ENCODE measurements at places on chromosomes 16 and 17.
A peak's percentile ranks its signal among the peaks of the same experiment; 100 is the strongest.

DNA sequence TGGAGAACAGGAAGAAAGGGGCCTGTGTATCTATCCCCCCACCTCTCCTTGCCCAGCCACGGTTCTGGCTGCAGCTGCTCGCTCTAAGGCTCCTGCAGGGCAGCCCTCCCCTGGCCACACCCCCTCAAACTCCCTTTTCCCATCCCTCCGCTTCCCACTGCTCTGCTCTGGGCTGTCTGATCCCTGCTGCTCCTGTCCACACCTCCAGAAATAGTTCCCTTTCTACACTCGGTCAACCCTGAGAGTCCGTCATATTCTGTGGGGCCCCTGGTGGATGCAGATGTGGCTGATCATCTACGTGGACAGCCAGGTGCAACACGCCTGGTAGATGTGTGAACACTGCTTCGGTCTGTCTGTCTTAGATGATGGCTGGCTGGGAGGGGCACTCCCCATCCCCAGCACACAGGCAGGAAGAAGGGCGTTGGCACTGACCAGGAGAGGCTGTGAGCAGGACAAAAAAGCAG, 19.3 kb upstream of the KRT19 start:
- H3K4me3 ChIP-seq = no peak overlapping the region
- H3K4me1 ChIP-seq = peaks cover 10% of the 10 kb centered on the region
- no peaks in the 10 kb centered on the region for H3K36me3 ChIP-seq
- no peak for DNase-seq
- H3K27ac ChIP-seq = no peak overlapping the region

DNA sequence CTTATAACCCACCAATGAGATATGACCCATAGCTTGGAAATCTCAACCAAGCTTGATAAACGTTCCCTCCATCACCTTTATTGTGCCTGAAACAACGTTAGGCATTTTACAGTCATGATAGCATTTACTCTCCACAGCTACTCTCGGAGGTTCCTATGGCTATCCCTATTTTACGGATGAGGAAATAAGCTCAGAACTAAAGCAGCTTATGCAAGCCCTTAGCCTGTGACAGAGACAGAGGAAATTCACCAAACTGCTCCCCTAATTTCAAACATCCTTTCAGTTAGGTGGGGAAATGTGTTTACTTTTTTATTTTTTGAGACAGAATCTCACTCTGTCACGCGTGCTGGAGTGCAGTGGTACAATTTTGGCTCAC, 18.7 kb downstream of the DCUN1D3 start:
- H3K27me3 ChIP-seq = no peaks in the 10 kb centered on the region
- H3K4me3 ChIP-seq = no peak overlapping the region
- no peak overlapping the region for H3K27ac ChIP-seq
- no peaks in the 10 kb centered on the region for H3K36me3 ChIP-seq
- peaks cover 5% of the 10 kb centered on the region for H3K4me1 ChIP-seq
- no peak for DNase-seq

GRCh38 chr16:86519649-86520316, 9.5 kb downstream of the FOXF1 start:
- H3K4me3 ChIP-seq = no peak overlapping the region
- H3K27ac ChIP-seq = no peak overlapping the region
- peaks cover 96% of the 10 kb centered on the region for H3K27me3 ChIP-seq
- H3K36me3 ChIP-seq = no peaks in the 10 kb centered on the region

DNA sequence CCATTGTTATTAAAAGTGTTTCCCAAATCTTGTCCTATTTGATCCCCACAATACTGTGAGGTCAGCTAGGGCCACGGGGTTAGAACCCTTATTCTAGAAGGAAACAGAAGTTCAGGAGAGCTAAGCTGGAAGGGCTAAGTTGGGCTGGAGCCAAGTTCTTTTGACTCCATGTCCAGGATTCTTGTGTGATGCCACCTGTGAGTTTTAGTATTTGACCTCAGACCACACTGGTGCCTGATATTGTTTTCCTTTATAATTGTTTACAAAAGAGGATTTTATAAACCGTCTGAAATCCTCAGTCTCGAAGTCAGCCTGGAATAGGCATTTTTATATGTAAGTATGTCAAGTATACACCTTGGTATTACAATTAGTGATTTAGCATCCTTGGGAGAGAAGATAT, 332.7 kb downstream of the CBLN1 start:
- no peaks in the 10 kb centered on the region for H3K27me3 ChIP-seq
- no peak for DNase-seq
- no peak overlapping the region for H3K27ac ChIP-seq
- no peaks in the 10 kb centered on the region for H3K36me3 ChIP-seq

DNA sequence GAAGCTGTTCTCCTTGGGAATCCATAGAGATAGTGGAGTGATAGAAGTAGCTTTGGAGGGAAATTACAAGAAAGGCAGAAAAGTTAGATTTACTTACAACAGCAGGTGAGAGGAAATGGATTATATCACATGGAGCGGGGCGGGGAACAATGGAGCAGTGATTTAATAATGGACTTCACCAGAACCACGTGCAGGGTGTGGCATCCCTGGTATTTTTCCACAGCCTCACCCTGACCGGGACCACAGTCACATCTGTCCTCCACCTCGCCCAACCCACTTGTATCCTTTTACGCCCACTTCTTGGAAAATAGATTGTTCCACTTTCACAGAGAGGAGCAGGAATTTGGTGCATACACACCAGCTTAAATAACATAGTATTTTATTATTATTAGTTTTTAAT, 15.9 kb upstream of the CYB5B start:
- no peak overlapping the region for H3K27ac ChIP-seq
- no peaks in the 10 kb centered on the region for H3K36me3 ChIP-seq
- no peak overlapping the region for H3K4me3 ChIP-seq
- peaks cover 45% of the 10 kb centered on the region for H3K4me1 ChIP-seq

- no peaks in the 10 kb centered on the region for H3K36me3 ChIP-seq
- no peak overlapping the region for H3K4me3 ChIP-seq
- no peak for DNase-seq
- no peaks in the 10 kb centered on the region for H3K27me3 ChIP-seq
- H3K27ac ChIP-seq = no peak overlapping the region
These were observed 35.7 kb downstream of the GNAO1 start for GRCh38 chr16:56226845-56227525.

GRCh38 chr17:51813140-51813783, 345.3 kb downstream of the CA10 start:
- no peaks in the 10 kb centered on the region for H3K27me3 ChIP-seq
- H3K36me3 ChIP-seq = no peaks in the 10 kb centered on the region
- no peak overlapping the region for H3K4me3 ChIP-seq
- no peak overlapping the region for H3K27ac ChIP-seq
- no peaks in the 10 kb centered on the region for H3K4me1 ChIP-seq

- no peak overlapping the region for H3K27ac ChIP-seq
- no peak overlapping the region for H3K4me3 ChIP-seq
- H3K36me3 ChIP-seq = no peaks in the 10 kb centered on the region
- H3K27me3 ChIP-seq = no peaks in the 10 kb centered on the region
- no peak for DNase-seq
These were observed 88.4 kb downstream of the PLXDC1 start for GRCh38 chr17:39062846-39063680.

DNA sequence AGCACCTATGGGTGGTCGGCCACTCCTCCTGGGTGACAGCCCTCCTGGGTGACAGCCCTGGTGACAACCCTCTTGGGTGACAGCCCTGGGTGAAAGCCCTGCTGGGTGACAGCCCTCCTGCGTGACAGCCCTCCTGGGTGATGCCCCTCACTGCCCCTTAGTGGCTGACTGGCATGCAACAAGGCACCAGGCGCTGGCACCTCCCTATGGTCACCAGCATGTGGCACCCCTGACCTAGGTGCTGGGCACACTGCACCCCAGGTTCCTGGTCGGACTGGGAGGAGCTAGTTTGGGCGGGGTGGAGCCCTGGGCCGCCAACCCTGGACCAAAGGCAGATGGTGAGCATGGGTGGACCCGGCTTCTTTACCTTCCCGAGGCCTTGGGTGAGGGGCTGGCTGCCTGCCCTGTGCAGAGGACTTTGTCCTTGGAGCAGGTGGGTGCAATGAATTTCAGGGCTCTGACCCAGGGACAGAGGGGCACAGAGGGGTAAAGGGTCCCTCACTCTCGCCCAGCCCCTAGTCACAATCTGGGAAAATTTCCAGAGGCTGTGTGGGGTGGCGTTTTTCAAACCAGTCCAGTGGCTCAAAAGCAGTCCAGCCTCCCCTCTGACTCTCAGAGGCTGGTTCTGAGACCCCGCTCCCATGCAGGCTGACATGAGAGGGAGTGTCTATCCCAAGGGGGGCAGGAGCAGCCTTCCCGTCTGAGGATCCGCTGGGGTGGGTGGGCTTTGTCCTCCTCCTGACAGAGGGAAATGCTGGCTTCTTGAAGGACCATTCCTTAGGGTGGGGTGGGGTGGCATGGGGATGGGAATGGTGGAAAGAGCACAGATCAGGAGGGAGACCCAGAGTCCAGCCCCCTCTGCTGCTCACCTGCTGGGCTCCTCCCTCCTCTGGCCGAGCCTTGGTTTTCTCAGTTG, 25.9 kb upstream of the TNFRSF13B start:
- DNase-seq = peak; percentile 65
- no peak overlapping the region for H3K4me3 ChIP-seq
- H3K36me3 ChIP-seq = no peaks in the 10 kb centered on the region
- H3K27me3 ChIP-seq = no peaks in the 10 kb centered on the region
- H3K4me1 ChIP-seq = peaks cover 5% of the 10 kb centered on the region
- no peak overlapping the region for H3K27ac ChIP-seq

- DNase-seq = no peak
- no peaks in the 10 kb centered on the region for H3K36me3 ChIP-seq
- H3K27me3 ChIP-seq = no peaks in the 10 kb centered on the region
- H3K4me3 ChIP-seq = no peak overlapping the region
These were observed 238.7 kb upstream of the ELAC2 start for GRCh38 chr17:13256545-13256944.

DNA sequence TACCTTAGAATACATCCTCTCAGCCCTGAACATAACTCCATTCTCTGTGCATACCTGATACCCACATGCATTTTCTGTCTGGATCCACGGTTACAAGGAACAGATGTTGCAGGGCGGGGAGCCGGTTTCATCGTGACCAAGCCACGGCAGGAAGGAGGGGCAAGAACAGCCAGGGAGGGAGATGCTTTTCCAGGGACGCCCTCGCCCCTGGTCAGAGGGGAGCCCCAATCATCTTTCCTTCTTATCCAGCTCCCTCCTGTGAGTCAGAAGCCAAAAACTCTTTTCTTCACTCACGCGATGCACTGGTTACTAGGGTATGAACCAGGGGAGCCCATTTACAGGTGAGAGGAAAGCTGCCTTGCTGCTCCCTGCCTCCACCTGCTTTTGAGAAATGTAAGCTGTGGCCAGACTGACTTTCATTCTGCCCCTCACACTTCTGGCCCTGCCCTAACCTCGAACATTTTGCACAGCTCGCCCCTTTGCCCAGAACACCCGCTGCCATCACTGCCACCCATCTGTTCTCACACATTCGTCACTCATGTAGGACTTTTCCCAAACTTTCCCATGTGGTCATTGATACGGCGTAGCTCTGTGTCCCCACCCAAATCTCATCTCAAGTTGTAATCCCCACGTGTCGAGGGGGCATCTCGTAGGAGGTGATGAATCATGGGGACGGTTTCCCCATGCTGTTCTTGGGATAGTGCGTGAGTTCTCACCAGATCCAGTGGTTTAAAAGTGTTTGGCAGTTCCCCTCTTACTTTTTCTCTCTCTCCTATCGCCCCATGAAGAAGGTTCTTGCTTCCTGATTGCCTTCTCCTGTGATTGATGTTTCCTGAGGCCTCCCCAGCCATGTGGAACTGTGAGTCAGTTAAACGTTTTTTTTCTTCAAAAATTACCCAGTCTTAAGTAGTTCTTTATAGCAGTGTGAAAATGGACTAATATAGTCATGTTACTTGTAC, 20.5 kb downstream of the FOXL1 start:
- H3K27me3 ChIP-seq = peaks cover 25% of the 10 kb centered on the region
- no peak overlapping the region for H3K4me3 ChIP-seq
- H3K36me3 ChIP-seq = no peaks in the 10 kb centered on the region
- no peaks in the 10 kb centered on the region for H3K4me1 ChIP-seq
- no peak for DNase-seq
- no peak overlapping the region for H3K27ac ChIP-seq

DNA sequence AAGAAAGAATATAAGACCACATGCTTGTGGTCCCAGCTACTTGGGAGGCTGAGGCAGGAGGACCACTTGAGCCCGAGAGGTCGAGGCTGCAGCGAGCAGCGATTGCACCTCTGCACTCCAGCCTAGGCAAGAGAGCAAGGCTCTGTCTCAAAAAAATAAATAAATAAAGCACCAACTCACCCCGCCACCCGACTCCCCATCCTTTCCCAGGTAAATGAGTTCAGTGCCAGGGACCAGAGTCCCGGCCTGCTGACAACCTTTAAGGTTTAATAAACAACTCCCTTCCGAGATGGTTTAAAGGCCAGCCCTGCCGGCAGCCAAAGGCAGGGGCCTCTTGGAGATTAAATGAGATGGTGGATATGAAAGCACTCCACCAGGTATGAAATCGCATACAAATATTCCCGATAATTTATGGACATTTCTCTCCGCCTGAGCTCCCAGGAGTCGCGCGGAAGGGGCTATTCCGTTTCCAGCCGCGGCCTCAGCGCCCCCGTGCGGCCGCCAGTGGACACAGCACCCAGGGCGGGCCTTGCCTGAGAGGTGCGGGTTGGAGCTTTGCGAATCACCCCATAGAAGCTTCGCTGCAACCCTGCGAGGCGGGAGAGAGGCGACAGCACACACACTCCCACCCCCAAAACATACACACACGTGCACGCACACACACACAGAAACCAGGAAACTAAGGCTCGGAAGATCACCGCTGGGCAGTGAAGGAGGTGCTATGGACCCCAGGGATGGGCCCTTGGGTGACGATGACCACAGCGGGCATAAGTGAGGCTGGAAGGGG, 4.0 kb upstream of the RPL38 start:
- peaks cover 10% of the 10 kb centered on the region for H3K4me1 ChIP-seq
- H3K27ac ChIP-seq = no peak overlapping the region
- H3K4me3 ChIP-seq = no peak overlapping the region
- no peaks in the 10 kb centered on the region for H3K36me3 ChIP-seq
- peak; percentile 66 for DNase-seq

DNA sequence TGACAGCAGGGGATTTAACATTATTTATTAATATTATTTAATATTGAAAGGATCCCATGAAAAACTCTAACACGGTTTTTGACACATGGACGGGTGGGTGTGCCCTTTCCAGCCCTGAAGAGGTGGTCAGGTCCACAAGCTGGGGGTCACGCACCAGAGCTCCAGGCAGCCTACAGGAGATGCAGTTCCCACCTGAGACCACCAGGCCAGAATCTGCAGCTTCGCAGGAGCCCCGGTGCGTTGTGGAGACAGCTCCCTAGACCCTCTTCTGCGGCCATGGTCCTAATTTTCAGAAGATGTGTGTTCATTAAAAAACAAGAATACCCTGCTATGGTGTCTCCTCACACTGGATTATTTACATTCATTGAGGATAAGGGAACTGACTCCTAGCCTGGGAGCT, 331.1 kb downstream of the C16orf95 start:
- H3K4me3 ChIP-seq = no peak overlapping the region
- H3K36me3 ChIP-seq = no peaks in the 10 kb centered on the region
- DNase-seq = no peak
- H3K27ac ChIP-seq = no peak overlapping the region

GRCh38 chr16:58047557-58048348, 22.2 kb downstream of the MMP15 start:
- no peak overlapping the region for H3K4me3 ChIP-seq
- no peak for DNase-seq
- H3K27me3 ChIP-seq = no peaks in the 10 kb centered on the region
- H3K4me1 ChIP-seq = peaks cover 59% of the 10 kb centered on the region
- H3K27ac ChIP-seq = peak overlapping the region; percentile 40
